ENCODE measurements at places on chromosomes 6 and 20.
A peak's percentile ranks its signal among the peaks of the same experiment; 100 is the strongest.

DNA sequence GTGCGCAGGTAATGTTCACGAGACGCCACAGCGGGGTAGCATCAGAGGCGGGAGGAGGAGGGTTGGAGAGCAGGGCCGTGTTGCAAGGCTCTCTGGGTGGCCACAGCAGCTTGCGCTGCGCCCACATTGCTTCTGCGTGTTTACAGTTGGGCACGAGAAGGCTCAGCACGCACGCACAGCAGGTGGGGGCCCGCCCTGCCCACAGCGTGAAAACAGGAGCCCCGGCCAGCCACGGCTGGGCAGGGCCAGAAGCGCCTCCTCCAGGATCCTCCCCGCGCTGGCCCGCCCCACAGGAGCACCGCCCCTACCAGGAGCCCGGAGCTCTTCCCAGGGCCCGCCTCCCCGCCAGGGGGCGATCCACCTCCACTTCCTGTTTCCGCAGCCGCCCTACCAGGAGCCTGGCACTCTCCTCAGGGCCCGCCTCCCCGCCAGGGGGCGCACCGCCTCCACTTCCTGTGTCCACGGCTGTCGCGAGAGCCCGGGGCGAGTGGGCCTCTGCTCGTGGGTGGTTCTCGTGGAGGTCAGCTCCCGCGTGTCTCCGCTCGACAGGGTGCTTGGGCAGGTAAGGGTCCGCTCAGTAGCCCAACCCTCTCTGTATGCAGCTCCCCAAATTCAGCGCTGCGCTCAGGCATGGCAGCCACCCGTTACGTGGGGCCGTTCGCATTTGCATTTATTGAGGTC lies at the start of gene FAM50B:
FAM50B (plus strand) TSS at position 449 of the 681 bp plus-strand sequence. CDS start 439 bp downstream, outside the sequence.
- DNase-seq = peak; percentile 87

DNA sequence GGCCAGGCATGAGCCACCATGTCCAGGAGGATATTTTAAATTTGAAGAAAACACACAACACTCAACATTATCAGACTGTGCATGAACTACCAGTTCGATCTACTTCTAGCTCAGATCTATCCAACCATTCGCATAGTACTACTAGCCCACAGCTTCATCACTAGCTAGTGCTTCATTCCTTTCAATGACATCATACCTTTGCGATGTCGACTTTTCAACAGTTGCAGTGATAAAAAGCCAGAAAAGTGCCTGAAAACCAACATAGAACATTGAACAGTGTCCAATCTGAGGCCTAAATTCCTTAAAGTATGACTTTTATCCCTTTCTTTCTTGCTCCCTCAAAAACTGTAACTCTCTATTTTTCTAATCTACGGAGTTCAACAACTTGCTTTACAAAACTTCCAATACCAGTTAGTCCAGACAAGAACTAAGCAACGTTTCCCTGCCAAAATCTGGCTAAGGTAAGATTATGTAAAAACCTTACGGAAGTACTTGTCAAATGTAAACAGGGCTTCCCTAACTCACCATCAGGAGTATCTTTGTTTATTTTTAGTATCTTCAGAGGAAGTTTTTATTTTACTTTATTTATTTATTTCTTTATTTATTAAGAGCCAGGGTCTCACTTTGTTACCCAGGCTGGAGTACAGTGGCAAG lies 434.0 kb upstream of the JARID2 start:
- DNase-seq = no peak

- DNase-seq = no peak
Observed at GRCh38 chr6:165664559-165665383, 1.7 kb upstream of the PDE10A start.

DNA sequence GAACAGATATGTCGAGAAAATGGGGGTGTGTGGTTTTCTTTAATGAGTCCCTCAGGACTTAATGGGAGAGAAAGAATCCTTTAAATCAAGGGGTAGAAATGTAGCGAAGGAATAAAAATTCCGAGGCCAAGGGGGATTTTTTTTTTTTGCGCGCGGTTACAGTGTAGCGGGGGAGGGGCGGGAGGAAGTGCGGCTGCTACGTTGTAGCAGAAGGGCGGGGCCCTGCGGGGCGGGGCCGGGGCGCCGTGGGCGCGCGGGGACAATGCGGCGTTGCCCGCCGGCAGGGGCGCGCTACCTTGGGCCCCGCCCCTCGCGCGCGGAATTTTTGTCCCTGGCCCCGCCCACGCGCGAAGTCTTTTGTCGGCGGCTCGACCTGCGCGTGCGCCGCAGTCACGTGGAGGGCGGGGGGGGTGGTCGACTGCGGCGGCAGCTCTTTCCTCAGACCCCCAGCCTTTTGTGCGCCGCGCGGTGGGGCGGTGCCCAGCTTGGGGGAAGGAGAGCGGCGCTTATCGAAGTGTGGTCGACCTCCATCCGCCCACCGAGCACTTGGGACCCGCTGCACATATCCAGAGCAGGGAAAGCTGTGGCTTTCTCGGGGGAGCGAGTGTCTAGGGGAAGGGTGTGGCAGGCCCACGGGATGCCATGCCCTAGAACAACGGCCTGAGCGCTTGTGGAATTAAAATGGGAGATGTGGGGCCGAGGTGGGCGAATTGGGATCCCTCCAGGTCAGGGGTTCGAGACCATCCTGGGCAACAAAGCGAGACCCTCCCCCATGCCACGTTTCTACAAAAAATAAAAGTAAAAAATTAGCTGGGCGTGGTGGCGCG lies 1.3 kb downstream of the TUBB start:
- peak; percentile 83 for DNase-seq

GRCh38 chr6:106446287-106446885 lies 85.9 kb downstream of the CRYBG1 start:
- DNase-seq = peak; percentile 32

- no peak for DNase-seq
Observed at GRCh38 chr20:23101696-23102406, 15.7 kb upstream of the CD93 start.

- DNase-seq = no peak
Observed at GRCh38 chr6:66897576-66897975, 1190.5 kb upstream of the EYS start.

- no peak for DNase-seq
Observed at GRCh38 chr20:9514461-9515213, at the start of gene LAMP5. Gene LAMP5 (plus strand): TSS chr20:9514590. CDS start chr20:9514853, 263 bp downstream.

GRCh38 chr6:107820338-107821261 lies 3.5 kb downstream of the SCML4 start:
- DNase-seq = no peak

DNA sequence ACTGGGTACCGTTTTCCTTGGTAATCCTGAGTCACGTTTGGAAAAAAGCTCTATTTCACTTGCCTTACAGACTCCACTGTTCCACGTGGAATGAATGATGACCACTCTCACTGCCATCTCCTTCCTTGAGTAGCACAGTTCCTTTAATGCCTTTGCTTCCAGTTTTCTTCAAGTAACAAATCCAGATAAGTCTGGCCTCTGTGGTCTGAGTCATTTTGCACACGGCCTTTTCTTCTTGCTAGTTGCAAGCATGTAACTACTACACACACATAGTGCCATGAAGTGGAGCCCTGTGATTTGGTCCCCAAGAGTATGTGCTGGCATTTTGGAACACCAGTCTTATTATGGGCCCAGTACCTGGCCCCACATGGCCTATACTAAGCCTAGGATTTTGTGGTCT lies 182.8 kb downstream of the SASH1 start:
- no peak for DNase-seq

GRCh38 chr6:135224037-135224647 lies 43.0 kb downstream of the MYB start:
- no peak for DNase-seq

DNA sequence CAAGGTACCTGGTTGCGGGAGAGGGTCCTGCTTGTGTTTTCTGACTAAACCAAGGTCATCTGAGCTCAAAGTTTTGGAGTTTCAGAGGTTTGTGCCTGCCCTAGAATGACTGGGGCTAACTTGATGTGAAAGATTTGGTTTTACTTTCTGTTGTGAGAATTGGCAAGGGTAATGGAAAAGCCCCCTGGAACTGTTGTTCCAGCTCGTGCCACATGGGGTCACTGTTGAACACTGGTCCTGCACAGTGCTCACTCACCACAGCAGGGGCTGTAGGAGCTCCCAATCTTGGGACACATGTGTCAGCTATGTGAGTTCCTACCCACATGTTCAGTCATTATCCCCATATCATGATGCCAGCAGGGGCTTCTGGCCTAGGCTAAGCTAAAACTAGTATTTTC lies 6.5 kb downstream of the TGM6 start:
- peak; percentile 61 for DNase-seq

Data from COLO829 (cell line).